Dermis microvascular lymphatic vessel endothelial cell (primary cell): ENCODE measurements at places on chromosomes 1 and 21. TPM values are rescaled to one million over a fixed set of nuclear protein-coding genes. Genes with fewer than 3 reads are reported as not detected.

- no peak for DNase-seq
Observed at GRCh38 chr21:34526241-34526617, 14.2 kb upstream of the KCNE1 start.

- no peak for DNase-seq
Observed at GRCh38 chr1:117008656-117009055, 7.1 kb downstream of the CD101 start.

DNA sequence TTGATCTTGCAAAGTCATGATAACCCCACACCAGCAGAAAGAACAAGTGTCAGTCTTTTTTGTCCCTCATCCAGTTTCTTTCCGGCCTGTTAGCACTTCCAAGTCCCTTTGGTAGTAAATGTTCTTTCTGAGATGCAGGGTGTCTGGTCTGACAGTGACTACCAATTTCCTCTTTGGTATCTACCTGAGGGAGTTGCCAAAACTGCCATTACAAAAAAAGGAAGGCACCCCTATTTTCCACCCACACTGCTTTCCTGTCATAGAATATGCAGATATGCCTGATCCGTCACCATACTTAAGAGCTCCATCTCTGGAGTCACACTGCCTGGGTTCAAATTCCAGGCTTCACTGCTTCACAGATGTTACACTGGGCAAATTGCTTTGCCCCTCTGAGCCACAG is 72.4 kb downstream of the ZNF281 start:
- DNase-seq, result no peak

DNA sequence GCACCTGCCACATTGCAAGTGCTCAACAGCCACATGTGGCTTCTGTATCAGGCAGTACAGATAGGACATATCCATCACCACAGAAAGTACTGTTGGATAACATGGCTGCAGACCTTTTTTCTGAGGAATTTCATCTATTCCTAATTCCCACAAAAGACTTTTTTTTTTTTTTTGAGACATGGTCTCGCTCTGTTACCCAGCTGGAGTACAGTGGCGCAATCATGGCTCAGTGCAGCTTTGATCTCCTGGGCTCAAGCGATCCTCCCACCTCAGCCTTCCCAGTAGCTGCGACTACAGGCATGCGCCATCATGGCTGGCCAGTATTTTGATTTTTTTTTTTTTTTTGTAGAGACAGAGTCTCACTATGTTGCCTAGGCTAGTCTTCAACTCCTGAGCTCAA is 33.3 kb downstream of the YARS1 start:
- no peak for DNase-seq

GRCh38 chr1:9062846-9063245 is 6.6 kb downstream of the SLC2A5 start:
- no peak for DNase-seq

DNA sequence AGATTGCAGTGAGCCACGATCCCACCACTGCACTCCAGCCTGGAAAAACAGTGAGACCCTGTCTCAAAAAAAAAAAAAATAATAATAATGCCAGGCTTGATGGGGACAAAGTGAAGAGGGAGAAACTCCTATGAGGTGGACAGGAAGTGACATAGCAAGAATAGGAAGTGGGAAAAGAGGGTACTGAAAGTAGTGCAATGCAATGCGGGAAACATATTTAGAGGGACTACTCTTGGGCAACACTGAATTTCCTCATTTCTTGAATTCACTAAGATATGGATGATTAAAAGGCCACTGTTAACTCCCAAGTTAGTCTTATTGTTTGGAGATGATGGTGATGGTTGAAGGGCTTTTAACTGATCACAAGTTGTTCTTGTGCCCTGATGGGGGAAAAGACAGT is 21.6 kb upstream of the KCNA2 start:
- no peak for DNase-seq

DNA sequence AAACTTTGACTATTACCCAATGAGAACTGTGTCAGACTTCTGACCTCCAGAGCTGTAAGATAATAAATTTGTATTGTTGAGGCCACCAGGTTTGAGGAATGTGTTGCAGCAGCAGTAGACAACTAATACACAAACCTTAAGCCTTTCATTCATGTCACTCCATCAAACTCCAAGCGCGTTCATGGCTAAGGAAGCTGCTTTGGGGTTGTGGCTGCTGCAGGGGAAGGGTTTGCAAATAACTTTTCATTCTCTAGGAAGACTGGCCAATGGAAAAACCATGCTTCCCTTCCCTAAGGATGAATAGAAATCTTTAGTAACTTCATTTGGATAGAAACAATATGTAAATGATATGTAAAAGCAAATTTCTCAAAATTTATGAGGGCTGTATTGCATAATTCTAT is 170.4 kb downstream of the RHOU start:
- DNase-seq, result no peak

- DNase-seq, result no peak
Observed at GRCh38 chr1:193431265-193431977, 245.0 kb upstream of the B3GALT2 start.

DNA sequence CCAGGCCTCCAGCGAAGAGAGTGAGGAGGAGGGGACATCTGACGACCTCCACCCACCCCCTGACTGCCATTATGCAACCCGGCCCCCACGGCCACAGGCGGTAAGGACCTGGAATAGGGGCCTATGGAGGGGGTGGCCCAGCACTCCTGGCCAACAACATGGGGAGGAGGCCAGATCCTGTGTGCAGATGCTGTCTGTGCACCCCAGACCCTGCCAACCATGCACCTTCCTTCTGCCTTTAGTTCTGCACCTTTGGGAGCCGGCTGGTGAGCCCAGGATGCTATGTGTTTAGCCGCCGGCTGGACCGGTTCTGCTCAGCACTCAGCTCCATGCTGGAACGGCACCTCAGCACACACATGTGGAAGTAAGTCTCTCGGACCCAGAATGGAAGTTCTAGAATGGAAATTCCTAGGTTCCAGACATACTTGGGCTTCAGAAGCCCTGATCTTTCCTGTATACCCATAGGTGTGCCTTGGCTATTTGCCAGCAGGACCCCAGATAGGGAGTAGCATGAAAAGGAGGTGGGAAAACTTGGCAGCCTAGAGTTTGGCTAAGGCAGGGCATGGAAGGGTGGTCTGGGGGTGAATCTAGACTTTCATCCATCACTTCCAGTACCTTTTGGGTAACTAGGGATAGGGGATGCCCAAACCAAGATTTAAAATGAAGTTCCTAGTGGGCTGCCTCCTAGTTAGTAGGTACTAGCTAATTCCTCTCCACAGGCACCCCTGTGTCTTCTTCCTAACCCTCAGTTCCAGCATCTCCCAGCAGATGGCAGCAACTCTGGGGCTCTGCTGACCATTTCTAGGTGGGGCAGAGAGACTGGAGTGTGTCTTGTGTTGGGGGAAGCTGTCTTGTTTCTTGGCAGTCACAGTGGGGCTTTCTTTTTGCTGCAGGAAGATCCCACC is 3.6 kb upstream of the CYB561D1 start:
- peak; percentile 64 for DNase-seq

DNA sequence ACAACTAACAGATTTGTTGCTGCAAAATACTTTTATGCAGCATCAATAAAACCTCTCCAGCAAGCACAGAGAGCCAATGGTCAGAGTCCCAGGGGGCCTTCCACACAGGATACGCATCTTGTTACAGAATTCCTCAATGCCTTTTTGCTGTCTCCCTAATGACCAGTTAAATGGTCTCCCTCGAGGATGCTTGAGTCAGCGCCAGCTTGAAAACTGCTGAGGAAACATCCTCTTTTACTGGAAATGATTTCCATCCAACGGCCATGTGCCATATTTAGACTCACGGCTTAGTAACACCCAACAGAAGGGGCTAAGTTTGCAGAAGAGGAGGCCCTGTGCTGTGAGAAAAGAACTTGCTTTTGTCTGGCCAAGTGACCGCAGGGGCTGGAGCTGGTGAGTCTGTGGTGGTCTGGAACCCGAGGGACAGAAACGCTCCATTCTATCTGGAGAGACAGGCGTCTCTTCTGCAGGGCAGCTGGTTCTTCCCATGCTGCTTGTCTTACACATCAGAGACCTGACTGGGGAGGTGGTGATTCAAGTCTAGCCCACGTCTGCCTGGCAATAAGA is 496.4 kb downstream of the SETD4 start:
- no peak for DNase-seq

DNA sequence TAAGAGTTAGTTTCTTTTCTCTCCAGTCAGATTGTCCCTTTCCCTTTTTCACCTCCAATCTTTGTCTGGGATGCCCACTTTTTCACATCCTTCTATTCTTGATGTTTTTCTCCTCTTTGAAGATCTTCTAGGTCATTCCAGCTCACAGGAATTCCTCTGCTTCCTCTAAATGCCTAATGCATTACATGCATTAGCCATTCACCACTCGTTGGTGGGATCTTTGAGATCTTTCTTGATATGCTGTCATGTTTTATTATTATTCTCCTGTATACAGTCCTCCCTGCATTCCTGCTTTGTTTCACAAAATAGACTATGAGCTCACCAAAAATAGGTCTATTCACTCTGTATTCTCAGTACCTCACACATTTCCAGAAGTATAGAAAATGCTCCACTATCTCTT is 129.0 kb downstream of the LYPLAL1 start:
- no peak for DNase-seq

GRCh38 chr1:11838349-11839272 is 9.0 kb downstream of the NPPA start:
- DNase-seq, result peak; percentile 58

Gene CHIA
- not detected in 2 replicates for total RNA-seq

Gene NFASC
- total RNA-seq, result under 0.01 and 0.13 TPM in 2 replicates

Gene RHD
- total RNA-seq, result 0.13 and 0.25 TPM in 2 replicates

Gene ATAD3C
- 0.39 and 0.89 TPM in 2 replicates for total RNA-seq
